ENCODE measurements at places on chromosomes 13 and 19. TPM values are rescaled to one million over a fixed set of nuclear protein-coding genes. Genes with fewer than 3 reads are reported as not detected.

NAT14 gene
- polyA plus RNA-seq = 19.4 TPM

ZSCAN1 gene
- not detected for polyA plus RNA-seq

MAMSTR gene
- polyA plus RNA-seq = 0.58 TPM

GPC6 gene
- polyA plus RNA-seq = 41.1 TPM

ZNF737 gene
- polyA plus RNA-seq = 10.7 TPM

PCDH20 gene
- polyA plus RNA-seq = not detected

GPR12 gene
- polyA plus RNA-seq = not detected

NPAS1 gene
- polyA plus RNA-seq = 0.36 TPM

C19orf44 gene
- polyA plus RNA-seq = 1.8 TPM

UCHL3 gene
- polyA plus RNA-seq = 73.1 TPM

CRX gene
- polyA plus RNA-seq = not detected

FAM83E gene
- polyA plus RNA-seq = not detected

PRX gene
- 1.9 TPM for polyA plus RNA-seq

BEST2 gene
- polyA plus RNA-seq = not detected

CEACAM4 gene
- polyA plus RNA-seq = not detected

SLC15A1 gene
- polyA plus RNA-seq = not detected

FCER2 gene
- not detected for polyA plus RNA-seq

ZSWIM9 gene
- polyA plus RNA-seq = 0.83 TPM

SIGLEC5 gene
- polyA plus RNA-seq = not detected

ZNF540 gene
- 0.48 TPM for polyA plus RNA-seq

ZNF548 gene
- polyA plus RNA-seq = 14.2 TPM
